ENCODE measurements at places on chromosomes 3 and 15.
A peak's percentile ranks its signal among the peaks of the same experiment; 100 is the strongest.

DNA sequence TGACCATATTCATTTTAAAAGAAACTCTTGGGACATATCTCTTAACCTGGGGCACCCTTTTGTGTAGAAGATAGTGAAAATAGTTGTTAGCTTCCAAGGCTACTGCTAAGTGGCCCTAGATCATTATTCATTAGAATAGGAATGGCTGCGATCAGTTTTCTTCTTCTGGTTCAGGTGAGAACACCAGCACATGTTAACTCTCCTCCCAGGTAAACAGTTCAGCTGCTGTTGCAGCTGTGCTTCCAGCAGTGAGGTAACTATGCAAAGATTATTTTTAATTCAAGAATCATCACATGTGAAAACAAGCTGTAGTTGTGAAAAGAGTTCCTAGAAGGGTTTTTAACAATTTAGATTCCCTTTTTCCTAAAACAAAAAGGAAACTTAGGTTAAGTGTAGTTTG lies 43.3 kb downstream of the ZPLD1 start:
- no peak for DNase-seq

DNA sequence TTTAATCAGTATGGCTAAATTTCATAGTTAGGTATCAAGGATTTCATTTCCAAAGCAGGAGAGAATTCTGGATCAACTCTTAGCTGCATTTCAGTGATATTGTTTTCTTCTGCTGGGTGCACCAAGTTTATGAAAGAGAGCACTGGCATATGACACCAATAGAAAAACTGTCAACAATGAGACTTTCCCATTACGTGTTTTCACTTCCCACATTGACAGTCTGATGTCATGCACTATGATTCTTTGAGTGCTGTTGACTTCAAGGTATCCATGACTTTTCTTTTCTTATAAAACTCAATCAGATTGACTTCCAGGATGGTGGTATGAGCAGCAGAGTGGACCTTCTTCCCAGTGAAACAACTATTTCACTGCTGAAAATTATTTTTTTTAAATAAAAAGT lies 476.1 kb downstream of the EDEM1 start:
- DNase-seq, result no peak

DNA sequence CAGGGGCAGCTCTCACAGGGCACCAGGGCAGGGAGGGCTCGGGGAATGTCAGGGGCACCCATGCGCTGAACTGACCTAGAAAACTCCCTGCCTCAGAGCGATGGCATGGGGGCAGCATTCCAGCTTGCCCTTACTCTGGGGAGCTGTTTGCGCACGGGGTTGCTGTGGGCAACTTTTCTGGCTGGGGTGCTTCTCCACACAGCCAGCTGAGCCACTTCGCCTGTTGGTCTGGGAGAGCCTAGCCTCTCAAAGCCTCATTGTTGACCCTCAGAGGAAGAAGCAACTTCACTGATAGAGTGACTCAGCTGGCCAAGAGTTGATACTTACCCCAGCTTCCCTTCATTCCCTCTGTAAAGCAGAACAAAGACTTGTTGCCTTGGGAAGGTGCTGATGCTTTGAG lies 42.6 kb upstream of the MRPS22 start:
- DNase-seq, result no peak

DNA sequence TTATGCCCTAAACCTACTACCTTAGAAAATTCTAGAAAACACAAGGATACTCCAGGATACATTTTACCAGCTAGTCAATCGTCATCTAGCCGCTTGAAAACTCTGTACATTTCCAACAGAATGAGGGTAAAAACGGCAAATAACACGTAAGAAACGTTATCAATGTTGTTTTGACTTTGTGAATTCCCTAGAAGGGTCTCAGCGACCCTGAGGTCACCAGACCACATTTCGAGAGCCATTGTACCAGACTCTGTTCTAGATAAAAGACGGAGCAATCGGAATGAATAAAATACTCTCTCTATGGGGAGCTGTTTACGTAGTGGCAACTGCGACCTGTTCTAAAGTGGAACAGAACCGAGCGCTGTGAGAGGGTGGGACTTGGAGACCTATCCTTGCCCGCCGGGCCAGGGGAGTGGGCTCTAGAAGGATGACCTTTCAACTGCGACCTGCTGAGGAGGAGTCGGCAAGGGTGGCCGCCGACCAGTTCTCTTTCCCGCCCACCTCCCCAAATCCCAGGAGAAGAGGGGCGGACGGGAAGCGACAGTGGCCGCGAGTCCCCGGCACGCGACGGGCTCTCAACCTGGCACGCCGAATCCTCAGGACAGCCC lies 778 bp upstream of the AP4E1 start:
- DNase-seq, result peak; percentile 46

- DNase-seq, result no peak
These were observed 15.6 kb downstream of the FBXW12 start for GRCh38 chr3:48387634-48388033.

- DNase-seq, result no peak
These were observed 36.1 kb upstream of the HRH1 start for GRCh38 chr3:11118181-11118682.

GRCh38 chr3:64321747-64322146 lies 96.5 kb upstream of the PRICKLE2 start:
- no peak for DNase-seq

- no peak for DNase-seq
These were observed 69.9 kb downstream of the LDHAL6B start for GRCh38 chr15:59276225-59277178.

GRCh38 chr3:149648525-149648924 lies 9.3 kb downstream of the WWTR1 start:
- DNase-seq, result no peak

DNA sequence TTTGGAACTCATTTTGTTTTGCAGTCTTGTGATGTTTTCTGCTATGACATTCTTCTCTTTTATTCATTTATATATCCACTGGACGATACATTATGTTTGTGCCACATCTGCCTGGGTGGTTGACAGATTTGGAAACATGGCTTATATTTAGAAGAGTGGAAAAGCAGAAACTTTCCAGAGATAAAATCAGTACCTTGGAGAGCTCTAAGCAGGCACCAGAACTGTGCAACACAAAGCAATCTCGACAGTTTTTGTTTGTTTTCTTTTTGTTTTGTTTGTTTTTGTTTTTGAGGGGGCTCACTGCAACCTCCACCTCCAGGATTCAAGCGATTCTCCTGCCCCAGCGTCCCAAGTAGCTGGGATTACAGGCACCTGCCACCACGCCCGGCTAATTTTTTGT lies 45.5 kb downstream of the SYN2 start:
- DNase-seq, result no peak

DNA sequence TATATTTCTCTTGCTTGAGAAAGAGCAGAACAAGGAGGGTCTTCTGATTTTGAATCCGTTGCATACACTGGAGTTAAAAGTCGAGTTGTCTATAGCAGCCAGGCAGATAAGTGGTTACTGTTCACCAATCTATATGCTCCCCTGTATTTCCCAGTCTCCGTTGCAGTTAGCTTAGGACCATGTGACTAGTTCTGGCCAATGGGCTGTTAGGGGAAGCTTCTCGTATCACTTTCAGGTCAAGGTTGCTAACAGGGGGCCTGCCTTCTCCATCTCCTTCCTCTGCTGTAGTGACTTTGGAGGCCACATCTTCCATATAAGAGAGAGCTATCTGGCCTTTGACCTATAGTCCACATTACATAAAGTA lies 188.5 kb upstream of the KBTBD8 start:
- DNase-seq, result no peak

- DNase-seq, result no peak
These were observed 32.8 kb upstream of the SLC9A9 start for GRCh38 chr3:143881095-143881494.

Data from GDM1 (cell line).